HCEC 1CT (cell line): ENCODE measurements at places on chromosomes 7 and 10.

DNA sequence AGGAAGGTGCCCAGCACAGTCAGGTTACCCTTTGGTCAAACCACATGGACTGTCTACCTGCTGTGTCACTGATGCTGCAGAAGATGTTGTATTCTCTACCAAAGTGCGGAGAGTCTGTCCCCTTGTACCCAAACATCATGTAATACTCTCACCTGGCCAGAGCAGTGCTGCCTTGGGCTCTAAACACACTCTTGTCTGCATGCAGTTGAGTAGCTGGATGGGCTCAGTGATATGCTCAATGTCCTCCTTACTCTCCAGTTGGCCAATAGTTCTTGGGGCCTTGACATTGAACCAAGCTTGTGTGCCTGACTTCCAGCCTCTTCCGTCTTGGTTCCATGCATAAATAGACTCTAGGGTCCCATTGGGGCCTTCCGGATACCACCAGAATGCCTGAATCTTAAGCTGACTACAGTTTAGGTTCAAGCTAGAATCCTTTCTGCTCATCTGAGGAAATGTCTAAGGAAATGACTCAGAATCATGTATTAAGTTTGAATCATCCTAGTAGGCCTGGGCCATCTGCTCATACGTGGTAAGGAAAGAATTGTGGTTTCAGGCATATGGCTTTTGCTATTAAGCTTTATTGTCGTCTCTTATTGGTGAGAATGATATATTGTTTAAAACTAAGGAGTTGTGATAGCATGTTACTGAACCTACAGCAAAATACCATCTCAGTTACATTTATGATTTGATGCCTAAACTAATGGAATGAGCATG, 118.0 kb downstream of the OTUD1 start:
- peak; percentile 94 for DNase-seq

DNA sequence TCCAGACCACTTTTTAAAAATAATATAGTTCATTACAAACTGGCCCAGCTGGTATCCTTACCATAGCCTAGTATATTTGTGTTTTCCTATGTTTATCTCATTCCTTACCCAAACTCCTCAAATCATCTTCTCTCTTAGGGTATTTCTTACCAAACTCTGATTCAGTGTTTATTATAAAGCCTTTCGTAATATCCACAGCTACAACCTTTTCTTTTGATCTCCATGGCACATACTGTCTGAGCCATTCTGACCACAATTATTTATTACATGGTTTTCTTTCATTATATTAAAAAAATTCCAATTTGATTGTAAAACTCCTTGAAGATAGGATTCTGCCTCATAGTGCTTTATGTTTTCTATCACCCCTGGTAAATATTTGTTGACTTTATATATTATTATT, 94.2 kb downstream of the LRMDA start:
- no peak for DNase-seq

DNA sequence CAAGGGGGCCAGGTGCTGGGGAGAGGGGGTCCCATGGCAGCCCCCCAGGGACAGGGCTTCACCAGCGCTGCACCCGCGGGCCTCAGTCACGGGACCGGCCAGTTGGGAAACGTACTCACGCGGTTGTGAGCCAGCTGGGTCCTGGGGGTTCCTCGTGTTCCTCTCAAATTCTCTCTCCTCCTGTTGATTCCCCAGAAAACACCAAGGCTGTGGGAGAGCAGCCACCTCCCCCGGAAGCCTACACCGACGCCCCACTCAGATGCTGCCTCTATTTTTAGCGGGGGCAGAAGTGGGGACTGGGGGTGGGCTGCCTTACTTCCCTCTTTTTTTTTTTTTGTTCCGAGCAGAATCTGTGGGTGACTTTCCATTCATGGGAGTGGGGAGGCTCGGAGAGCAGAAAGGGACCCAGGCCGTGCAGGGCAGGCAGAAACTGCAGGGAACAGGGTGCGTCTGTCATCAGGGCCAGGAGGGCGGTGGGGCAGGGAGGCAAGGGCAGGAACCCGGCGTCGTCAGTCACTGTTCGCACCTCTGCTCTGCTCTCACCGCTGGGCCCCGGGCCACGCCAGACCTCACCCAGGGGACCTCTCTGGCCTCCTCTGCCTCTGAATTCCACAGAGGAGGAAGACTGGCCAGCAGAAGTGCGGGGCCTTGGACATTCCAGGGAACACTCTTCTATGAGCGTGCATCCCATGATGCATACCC, 63.1 kb downstream of the CARD11 start:
- no peak for DNase-seq

DNA sequence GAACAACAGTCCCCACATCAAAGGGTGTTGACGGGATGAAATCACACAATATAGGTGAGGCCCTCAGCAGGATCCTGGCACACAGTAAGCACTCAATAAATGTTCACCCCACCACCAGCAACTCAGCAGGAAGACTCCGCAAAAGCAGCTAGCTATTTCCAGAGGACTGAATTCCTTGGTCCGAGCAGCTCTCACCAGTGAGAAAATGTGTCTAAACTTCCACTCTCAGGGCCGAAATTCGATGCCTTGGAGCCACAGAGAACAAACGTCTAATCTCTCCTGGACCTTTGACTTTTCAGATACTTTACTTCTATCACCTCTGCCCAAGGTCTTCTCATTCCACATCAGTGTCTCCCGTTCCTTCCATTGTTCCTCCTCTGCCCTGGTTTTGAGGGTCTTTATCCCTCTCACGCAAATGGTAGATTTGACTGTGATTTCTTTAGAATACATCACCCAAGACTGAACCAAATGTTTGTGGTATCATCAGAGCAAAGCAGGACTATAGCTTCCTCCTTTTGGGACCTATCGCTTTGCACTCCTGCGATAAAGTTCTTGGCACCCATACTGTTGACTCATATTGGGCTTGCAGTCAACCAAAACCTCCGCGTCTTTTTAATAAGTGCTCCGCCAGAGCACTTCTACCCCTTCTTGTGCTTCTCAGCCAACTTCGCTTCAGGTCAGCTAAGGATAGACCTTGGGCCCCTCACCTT, 903 bp upstream of the NT5C2 start:
- no peak for DNase-seq

DNA sequence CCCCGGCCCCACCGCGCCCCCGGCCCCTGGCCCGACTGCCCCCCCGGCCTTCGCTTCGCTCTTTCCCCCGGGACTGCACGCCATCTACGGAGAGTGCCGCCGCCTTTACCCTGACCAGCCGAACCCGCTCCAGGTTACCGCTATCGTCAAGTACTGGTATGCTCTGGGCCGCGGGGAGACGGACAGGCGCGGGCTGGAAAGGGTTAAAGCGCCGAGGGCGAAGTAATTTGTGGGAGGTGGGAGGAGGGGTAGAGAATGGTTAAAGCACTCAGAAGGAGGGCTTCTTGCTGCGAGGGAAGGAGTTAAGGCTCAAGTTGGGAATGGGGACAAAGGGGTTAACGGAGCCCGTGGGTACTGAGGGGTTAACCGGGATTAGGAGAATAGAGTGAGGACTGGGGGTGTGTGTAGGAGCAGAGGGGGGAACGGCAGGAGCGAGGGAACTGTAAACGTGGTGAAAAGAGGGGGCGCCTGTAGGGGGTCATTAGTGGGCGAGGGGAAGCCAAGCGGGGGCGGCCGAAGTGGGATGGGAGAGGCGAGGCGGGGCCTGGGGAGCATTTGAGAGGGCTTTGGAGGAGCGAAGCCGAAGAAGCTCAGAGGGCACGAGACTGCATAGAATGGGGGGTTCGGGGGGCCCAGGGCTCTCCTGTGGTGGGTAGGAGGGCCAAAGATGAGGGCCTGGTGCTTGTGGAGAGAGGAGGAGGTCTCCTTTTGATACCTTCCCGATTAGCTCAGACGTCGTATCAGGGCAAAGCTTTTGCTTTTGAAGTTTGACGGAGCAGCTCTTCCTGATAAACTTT, 605 bp downstream of the SUFU start:
- peak; percentile 11 for DNase-seq

- DNase-seq = no peak
These were observed at the start of gene RAMP3 for GRCh38 chr7:45157653-45158401. TSS of gene RAMP3 (plus strand) at chr7:45157791. CDS start at chr7:45157829, 38 bp downstream.

DNA sequence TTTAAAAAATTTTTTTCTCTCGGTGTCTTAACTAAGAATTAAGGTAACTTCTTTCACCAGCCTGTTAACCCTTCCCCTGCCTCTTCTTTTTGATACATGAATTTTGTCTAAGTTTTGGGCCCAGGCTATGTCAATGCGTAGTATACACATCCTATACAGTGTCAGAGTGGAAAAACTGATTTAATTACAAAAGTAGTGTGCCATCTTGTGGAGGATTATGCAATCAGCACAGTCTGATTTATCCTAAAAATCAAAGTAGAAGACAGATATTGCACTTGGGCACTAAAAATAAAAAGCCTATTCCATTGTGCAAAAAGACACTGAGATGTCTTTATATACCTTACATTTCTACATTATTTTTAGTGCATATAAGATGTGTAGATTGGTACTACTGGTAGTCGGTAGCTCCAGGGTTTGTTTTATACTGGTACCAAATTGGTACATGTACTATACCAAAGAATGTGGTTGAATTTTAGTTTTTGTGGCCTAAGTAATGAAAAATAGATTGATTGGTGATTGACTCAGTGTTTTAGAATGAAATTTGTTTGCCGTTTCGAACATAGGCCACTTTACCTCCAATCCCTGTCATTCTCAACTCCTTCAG, 96.6 kb downstream of the MKLN1 start:
- peak; percentile 53 for DNase-seq

- DNase-seq = no peak
These were observed 868.4 kb upstream of the C7orf33 start for GRCh38 chr7:147721962-147722830.

- DNase-seq = no peak
These were observed 29.2 kb downstream of the PITRM1 start for GRCh38 chr10:3143366-3143765.

GRCh38 chr7:106626376-106627164, 34.4 kb downstream of the CCDC71L start:
- no peak for DNase-seq

- DNase-seq = no peak
These were observed 52.3 kb upstream of the CYP2C18 start for GRCh38 chr10:94631077-94631875.

- no peak for DNase-seq
These were observed 140.7 kb downstream of the BUB3 start for GRCh38 chr10:123294886-123295285.

GRCh38 chr7:37320848-37321468, 127.7 kb downstream of the ELMO1 start:
- DNase-seq = no peak

- DNase-seq = no peak
These were observed 82.3 kb upstream of the ADRB1 start for GRCh38 chr10:113961182-113962031.

GRCh38 chr7:4612939-4613841, 68.9 kb upstream of the FOXK1 start:
- no peak for DNase-seq

DNA sequence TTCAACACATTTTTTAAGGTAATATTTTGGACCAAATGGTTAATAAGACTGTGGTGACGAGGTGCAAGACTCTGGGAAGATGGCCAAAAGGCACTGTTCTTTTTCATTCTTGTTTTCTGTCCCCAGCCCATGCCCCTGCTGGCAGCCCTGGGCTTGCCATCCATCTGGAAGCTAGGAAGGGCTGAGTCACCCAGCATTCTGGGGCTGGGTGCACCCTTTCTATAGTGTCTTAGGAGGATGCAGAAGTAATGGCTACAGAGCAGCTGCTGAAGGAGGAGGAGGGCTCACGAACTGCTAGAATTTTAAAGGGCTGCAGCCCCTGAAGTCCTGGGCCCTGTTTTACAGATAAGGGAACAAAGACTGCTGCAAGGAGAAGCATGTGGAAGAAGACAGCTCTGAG, 42.8 kb upstream of the ZNF32 start:
- DNase-seq = peak; percentile 20

DNA sequence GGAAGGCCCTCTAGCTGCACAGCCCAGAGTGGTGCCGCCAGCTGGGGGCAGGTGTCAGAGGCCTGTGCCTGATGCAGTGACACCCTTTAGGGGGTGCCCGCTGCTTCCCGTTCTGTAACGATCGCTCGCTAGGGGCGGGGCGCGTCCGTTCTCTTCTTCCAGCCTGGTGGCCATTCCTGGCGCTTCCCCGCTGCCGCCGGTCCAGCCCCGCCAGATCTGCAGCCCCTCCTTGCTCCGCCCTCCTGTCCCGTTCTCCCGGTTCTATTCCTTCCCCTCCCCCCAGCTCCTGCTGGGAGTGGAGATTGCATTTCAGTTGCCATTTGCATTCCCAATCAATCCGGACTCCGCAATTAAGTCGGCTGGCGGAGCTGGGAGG, 39.2 kb downstream of the AGAP3 start:
- DNase-seq = no peak

DNA sequence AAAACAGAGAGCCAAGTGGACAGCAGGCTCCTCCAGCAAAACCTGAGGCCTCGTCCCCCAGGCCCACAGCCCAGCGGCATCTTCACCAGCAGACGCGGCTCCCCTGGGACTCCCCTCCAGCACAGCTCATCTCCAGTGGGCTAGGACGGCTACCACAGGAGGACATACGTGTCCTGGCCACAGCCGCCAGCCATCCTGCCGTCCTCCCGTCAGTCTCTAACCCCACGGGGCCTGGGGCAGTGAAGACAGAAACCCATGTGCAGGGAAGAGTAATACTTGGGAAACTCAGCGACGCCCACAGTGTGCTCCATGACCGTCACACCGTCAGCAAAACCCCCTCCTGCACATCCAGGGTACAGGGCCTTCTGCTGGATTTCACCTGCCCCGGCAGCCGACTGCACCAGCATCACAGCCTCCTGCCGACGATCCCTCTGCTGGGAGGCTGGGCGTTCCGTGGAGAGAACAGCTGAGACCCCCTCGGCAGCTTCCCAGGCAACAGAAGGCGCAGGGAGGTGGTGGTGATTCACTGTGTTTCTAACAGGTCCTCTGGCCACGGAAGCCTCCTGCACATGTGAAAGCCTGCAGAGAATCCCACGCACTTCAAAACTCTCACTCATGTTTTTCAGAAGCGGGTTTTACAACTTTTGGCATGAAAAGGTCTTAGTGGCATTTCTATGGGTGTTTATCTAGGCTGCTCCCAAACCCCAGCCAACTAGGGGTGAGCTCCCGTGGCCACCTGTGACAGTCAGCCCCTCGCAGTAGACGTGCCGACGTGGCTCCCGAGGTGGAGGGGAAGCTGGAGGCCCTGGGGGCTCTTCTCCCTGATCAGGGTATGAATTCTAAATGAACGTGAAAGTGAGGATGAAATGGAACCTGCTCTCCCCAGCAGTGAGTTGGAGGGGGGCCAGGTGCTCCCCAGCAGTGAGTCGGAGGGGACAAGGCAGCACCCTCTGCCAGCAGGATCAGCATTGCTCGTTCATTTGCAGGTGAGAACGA, 513.5 kb downstream of the PTPRN2 start:
- DNase-seq = no peak

GRCh38 chr7:18004372-18004771, 23.3 kb downstream of the PRPS1L1 start:
- no peak for DNase-seq

DNA sequence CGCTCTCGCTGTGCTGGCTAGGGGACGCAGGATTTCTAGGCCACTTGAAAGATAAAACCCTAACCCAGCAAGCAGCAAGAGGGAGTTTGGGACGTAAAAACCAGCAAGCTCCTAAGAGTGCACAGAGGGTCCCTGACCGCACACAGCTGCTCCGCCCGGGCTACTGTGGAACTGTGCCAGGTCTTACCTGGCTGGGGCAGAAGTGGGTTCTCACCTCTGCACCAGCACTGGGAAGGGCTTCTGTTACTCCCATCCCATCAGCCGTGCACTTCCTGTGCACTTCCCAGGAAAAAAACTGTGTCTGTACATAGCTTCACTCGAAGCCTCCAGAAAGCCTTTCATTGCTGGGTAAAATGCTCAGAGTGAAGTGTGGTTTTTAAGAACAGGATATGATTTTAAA, 45.9 kb upstream of the PTF1A start:
- DNase-seq = no peak

GRCh38 chr7:125506331-125506730, 576.7 kb upstream of the POT1 start:
- DNase-seq = no peak
